ENCODE measurements at places on chromosomes 7 and 10.

- DNase-seq = peak; percentile 63
Measured at GRCh38 chr7:24812305-24812945, 55.2 kb upstream of the GSDME start.

DNA sequence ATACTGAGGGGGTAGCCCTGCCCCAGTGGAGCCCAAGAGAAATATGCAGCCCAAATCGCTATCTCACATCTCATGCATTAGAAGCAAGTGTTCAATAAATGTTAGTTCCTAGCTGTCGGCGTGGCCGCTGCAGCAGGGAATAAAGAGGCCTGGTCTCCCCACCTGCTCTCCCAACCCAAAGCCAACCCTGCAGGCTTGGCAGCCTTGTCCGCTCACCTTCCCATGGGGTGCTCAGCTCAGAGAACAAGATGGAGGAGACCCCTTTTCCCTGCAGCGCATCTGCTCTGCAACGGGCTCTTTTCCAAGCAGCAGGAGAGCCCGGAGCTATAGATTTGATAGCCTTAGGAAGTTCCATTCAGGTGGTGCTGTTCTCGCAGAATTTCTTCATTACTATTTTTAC, 12.0 kb upstream of the DOCK1 start:
- no peak for DNase-seq

DNA sequence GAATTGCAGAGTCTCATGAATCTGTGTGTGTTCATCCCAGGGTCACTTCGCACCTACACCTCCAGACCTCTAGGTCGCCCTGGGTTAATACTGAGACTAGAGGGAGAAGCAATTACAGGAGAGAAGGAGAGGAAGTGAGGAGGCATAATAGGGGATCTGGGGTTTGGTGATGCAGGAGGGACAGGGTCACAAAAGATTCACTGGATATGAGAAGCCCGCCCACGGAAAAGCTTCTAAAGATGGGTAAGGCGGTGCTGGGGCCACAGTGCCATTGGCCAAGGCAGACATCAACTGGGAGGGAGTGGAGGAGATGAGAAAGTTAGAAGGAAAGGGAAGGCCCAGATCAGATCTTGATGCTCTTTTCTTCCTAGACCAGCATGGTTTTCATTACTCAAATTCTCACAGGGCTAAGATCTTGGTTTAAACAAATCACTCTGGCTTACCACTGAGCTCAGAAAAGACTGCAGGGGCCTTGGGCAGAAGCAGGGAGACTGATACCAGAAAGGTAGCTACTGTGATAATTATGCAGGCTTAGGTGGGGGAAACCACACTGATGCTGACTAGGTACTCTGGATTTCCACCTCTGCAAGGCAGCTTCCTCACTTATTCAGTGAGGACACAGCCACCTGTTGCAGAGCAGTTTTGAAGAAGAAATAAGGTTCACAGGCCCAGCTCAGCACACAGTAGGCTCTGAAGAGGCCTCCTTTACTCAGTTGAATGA, 17.4 kb upstream of the ZNF273 start:
- no peak for DNase-seq

DNA sequence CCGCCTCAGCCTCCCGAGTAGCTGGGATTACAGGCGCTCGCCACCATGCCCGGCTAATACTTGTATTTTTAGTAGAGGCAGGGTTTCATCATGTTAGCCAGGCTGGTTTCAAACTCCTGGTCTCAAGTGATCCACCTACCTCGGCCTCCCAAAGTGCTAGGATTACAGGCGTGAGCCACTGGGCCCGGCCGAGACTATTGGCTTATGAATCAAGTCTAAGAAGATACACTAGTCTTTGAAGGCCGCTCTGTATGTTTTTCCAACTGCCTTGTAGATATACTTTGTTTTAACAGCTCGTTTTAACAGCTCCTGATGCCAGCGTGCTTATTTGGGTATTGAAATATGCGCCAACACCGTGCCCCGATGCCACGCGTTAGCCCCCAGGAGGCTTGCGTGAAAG, 136.4 kb upstream of the SH2B2 start:
- no peak for DNase-seq

GRCh38 chr7:29255199-29255878, 60.8 kb downstream of the CHN2 start:
- DNase-seq = no peak

DNA sequence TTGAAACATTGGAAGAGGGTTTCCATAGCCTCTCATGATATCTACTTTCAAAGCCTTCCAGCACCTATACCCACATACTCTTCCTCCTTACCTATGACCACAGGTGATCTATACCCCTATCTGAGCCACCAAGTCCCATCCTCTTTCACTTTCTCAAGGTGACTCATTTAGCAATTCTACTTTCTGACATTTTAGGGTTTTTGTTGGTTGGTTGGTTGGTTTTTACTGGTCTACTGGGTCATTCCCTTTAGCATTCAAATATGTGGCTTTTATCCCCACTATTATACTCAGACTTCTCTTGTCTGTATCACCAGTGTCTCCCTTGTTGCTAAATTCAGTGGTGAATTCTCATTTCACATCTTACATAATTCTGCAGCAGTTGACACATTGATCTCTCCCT, 130.4 kb upstream of the STEAP4 start:
- DNase-seq = no peak

DNA sequence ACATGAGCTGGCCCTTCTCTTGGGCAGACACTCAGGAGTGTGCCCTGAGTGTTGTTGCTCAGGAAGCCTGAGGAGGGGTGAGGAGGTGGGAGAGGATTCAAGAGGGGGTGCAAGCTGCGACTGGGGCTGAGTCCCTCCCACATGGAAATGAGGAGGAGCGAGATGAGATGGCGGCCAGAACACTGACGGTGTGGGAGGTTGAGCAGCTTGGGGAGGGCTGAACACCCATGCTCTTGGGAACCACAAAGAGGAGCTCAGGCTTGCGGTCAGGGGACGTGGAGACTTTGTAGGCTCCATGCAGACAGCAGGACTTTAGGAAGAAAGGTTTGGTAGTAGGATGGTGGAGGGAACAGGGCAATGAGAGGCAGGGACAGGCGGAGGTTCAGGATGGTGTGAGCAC, 163.2 kb upstream of the SHH start:
- DNase-seq = no peak

DNA sequence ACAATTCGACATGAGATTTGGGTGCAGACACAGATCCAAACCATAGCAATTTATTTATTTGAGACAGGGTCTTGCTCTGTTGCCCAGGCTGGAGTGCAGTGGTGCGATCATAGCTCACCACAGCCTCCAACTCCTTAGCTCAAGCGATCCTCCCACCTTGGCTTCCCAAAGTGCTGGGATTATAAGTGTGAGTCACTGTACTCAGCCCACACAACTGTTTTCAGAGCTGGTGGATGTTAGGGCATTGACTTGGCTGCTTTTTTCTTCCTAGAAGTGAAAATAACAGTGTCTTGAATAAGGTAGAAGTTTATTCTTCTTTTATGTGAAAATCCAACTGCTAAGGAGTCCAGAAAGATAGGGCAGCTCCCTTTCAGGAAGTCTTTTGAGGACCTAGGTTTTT, 132.1 kb downstream of the CCDC3 start:
- no peak for DNase-seq

- no peak for DNase-seq
Measured at GRCh38 chr7:41156268-41156667, 546.6 kb downstream of the INHBA start.

DNA sequence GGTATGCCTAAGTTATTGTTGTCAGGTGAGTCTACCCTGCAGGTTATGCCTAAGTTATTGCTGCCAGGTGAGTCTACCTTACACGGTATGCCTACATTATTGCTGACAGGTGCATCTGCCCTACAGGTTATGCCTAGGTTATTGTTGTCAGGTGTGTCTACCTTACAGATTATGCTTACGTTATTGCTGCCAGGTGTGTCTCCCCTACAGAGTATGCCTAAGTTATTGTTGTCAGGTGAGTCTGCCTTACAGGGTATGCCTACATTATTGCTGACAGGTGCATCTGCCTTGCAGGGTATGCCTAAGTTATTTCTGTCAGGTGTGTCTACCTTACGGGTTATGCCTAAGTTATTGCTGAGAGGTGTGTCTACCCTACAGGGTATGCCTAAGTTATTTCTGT, 64.2 kb downstream of the AKR1C4 start:
- no peak for DNase-seq

DNA sequence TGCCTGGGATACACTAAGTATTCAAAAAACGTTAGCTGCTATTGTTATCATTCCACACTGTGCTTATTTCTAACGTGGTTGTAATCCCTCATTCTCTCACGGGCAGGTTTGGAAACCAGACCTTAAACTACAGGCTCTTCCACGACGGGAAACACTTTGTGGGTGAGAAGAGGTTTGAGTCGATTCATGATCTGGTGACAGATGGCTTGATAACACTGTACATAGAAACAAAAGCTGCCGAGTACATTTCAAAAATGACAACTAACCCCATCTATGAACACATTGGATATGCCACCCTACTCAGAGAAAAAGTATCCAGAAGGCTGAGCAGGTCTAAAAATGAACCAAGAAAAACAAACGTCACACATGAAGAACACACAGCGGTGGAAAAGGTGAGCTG, 163.2 kb upstream of the PRR15 start:
- DNase-seq = no peak

GRCh38 chr10:96285331-96285752, 14.0 kb upstream of the BLNK start:
- peak; percentile 78 for DNase-seq

DNA sequence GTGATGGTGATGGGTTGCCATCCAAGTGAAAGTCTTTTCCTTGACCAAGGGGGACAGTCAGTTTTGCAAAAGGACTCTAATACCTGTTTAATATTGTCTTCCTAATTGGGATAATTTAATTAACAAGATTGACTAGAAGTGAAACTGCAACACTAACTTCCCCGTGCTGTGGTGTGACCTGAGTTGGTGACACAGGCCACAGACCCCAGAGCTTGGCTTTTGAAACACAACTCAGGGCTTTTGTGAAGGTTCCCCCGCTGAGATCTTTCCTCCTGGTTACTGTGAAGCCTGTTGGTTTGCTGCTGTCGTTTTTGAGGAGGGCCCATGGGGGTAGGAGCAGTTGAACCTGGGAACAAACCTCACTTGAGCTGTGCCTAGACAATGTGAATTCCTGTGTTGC, 6.9 kb downstream of the PPIF start:
- no peak for DNase-seq

DNA sequence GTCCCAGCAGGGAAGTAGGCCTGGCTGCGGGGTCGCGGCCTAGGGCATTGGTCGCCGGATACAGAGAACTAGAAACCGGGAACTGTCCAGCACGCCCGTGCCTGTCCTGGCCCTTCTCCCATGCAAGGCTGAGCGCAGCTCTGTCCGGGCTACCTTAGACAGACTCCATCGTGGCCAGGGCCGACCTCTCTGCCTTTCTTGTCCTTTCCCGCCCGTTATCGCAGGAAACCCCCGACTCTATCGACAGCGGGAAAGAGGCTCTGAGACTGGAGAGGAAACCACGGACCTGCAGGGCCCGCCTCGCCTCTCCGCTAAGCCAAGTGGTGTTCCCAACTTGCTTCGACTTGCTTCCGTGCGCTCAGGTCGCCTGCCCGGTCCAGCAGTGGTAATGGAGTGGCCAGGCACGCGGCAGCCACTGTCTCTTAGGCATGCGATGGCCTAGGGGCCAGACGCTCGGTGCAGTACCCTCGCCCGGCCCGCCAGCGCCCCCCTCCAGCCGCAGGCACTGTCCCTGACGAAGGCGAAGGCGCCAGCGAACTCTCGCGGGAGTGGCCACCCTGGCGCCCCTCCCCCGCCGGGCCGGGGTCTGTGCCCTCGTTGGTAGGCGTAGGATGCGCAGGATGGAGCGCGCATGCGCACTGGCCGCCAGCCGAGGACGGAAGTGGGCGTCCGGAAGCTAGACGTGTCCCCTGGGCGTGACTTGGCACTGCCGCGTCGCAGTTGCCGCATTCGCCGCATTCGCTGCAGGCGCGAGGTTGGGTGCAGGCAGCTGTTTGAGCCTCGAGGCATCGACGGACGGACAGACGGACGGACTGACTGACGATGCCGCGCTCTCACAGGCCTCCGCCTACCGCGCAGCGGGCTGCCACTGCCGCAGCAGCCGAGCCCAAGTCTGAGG, 54.4 kb downstream of the MCMBP start:
- no peak for DNase-seq

DNA sequence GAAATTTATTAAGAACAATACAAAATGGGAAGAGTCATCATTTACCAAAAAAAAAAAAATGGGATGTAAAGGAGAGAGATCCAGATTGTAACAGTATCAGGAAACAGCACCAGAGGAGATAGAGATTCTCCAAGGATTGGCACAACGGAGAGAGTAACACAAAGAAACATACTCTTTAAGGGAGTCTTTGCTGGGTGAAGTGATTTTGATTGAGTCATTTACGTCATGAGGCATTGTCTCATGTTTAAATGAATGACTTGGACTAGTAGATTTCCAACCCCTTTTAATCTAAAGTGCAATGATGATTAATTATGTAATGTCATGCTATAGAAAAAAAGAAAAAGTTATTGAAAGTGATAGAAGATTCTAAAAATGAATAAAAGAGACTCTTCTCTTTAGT, 68.8 kb downstream of the ITGB8 start:
- no peak for DNase-seq

DNA sequence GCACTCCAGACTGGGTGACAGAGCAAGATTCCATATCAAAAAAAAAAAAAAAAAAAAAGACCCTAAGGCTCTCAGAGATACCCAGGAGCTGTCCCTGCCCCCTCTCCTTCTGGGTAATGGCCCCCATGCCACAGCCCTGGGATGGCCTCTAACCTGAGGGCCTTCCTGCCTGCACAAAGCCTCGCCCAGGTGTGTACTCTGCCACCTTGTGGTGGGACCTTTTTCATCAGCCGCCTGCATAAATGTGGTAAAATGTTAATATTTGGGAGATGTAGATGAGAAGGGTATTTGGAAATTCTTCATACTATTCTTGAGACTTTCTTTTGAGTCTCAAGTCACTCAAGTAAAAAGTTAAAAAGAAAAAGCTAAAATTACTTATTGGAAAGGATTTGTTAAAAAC, 46.3 kb upstream of the RNF216 start:
- DNase-seq = peak; percentile 30

DNA sequence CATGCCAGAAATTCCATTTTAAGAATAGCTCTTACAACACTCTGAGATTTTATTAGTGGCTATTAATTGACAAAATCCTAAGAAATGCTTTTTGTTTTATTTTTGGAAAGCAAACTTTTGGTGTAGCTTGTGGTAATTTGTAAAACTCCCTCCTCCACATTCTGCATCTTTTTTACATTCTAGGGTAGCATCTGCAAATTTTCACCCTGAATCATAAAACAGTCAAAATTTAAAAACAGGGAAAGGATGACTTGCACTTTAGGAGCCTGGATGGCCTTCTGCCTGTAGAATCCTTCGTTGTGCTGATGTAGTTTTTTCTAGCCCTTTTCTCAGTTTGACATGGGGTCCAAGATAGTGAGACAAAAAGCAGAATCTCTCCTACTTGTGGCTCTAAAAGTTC, 316.1 kb downstream of the ADRA2A start:
- DNase-seq = no peak

DNA sequence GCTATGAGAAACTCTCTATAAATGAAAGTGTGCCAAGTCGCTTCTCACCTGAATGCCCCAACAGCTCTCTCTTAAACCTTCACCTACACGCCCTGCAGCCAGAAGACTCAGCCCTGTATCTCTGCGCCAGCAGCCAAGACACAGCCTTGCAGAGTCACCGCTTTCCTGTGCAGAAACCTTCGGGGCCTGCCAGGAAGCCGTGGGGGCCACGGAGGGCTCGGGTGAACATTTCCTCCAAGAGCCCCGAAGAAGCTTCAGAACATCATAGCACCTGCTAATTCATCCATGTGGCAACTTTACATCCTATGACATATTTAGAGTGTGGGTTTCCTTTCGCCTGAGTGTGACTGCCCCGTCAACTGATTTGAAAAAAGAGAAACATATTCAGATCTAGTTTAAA, 55.7 kb upstream of the PRSS58 start:
- DNase-seq = peak; percentile 73

- DNase-seq = peak; percentile 49
Measured at GRCh38 chr10:125629758-125630376, 53.1 kb downstream of the TEX36 start.

GRCh38 chr10:664301-664700, 25.2 kb downstream of the DIP2C start:
- DNase-seq = no peak
